ENCODE measurements at places on chromosomes 7 and 10. TPM values are rescaled to one million over a fixed set of nuclear protein-coding genes. Genes with fewer than 3 reads are reported as not detected.

GRCh38 chr7:116354546-116355423, 144.4 kb downstream of the TES start:
- peak; percentile 40 for ATAC-seq

GRCh38 chr10:34346516-34347100, 468.5 kb downstream of the PARD3 start:
- peak; percentile 59 for ATAC-seq

GRCh38 chr7:98369726-98370125, 31.2 kb downstream of the BAIAP2L1 start:
- no peak for ATAC-seq

GRCh38 chr7:11457419-11457818, 374.6 kb downstream of the THSD7A start:
- no peak for ATAC-seq

GRCh38 chr7:15292138-15292537, 269.7 kb downstream of the AGMO start:
- ATAC-seq = no peak

AEBP1 gene
- total RNA-seq = 33.3 TPM

RBP3 gene
- total RNA-seq = 0.05 TPM

- peak; percentile 72 for ATAC-seq
These were observed 7.5 kb upstream of the GPER1 start for GRCh38 chr7:1080252-1080920.

ZCWPW1 gene
- 4.6 TPM for total RNA-seq

- no peak for ATAC-seq
These were observed 80.1 kb downstream of the EMX2 start for GRCh38 chr10:117622471-117623184.

- no peak for ATAC-seq
These were observed 202.9 kb upstream of the PLXNA4 start for GRCh38 chr7:132779164-132779563.

DNA sequence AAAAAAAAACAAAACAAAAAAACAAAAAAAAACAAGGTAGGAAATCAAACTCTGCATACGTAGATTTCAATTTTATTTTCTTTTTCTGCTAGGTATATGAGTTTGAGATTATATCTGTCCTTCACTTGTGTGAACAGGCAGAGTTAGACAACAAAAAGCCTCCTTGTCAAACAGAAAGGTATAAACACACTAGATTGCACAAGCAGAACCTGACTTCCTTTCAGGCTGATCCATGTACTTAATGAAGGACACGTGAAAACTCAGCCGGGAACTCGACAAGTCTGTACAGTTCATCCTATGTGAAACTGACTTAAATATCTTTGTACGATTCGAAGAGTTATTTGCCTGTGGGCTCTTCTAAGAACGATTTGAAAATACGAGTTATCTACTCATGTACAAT, 254.1 kb downstream of the ARL4A start:
- ATAC-seq = no peak

PLEKHS1 gene
- total RNA-seq = 0.25 TPM

DNA sequence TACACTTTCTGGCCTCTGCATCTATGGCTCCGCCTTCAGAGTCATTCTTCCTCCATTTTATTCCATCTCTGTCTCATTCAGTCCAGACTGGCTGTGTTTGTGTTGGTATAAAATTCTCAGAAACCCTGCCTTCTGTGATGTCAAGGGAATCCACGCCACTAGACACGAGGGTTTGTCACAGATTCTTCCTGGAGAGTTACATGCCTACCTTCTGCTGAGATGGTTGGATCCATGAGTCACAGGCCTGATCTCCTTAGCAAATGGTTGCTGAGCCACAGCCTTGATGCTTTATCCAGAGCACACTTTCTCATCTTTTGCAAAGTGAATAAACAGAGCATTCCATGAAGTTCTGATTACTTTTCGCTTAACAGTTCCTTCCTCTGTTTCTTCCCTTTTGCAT, 35.9 kb upstream of the TSPAN33 start:
- ATAC-seq = no peak

GRCh38 chr10:99084161-99084560, 151.5 kb downstream of the HPSE2 start:
- no peak for ATAC-seq

DNA sequence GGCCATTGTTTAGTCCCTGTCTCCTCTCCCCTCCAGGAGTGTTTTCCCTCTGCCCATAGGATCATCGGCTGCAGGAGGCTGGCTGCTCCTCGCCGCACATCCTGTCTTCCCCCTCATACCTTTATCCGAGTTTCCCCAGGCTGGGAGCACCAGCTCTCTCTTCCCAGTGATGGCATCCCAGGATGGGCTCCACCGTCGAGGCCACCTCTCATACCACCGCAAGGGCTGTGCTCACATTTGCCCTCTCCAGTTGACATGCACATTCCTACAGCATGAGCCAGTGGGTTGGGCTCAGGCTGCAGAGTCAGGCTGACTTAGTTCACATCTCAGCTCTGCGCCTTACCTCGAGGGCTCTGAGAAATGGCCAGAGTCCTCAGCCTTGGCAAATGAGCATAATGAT, 12.1 kb downstream of the HKDC1 start:
- ATAC-seq = peak; percentile 100

DNA sequence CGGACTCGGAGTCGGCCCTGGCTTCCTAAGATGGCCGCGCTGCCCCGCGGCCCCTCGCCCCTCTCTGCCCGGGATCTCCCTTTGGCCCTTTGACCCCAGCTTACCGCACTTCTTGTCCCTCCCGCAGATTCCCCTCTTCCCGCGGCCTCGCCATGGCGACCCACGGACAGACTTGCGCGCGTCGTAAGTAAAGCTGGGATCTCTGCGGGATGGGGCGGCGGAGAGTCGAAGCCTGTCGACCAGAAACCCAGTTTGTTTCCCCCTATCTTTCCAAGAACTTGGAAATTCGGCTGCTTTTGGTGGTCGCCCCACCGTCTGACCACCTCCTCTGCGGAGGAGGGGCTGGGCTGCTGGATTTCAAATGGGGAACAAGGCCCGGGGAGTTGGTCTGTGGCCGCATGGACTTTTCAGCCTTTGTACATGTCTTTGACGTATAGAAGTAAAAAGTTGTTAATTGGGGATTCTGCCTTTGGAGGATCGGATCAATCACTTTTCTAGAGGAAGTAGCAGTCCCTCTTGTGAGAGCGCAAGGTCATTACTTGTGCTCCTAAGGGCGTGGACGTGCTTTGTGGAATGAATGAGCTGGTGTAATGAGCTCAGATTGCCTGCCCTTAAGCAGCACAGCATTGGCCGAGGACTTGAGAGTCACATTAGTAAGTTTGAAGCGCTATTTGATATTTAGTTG, 553 bp downstream of the VDAC2 start:
- no peak for ATAC-seq

DNA sequence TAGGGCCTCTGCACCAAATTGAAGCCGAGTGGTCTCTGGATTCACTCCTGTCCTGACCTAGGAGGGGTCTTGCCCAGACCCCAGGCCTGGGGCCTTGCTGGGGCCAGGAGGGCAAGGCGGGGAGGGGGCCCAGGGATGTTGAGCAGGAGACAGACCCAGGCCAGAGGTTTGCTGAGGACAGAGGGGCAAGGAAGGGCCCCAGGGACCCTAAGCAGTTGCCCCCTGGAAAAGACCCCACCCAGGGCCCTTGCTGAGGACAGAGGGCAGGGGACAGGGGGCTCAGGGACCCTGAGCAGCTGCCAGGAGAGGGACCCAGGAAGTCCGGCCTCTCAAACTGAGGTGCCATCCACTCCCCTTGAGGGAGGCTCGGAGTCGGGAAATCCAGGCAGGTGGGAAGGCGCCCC, 32.7 kb downstream of the FOXL3 start:
- ATAC-seq = no peak

GRCh38 chr7:80124526-80125264, 9.9 kb upstream of the GNAI1 start:
- ATAC-seq = no peak

GRCh38 chr7:47576031-47576865, 5.7 kb downstream of the TNS3 start:
- no peak for ATAC-seq

NYAP1 gene
- 0.81 TPM for total RNA-seq

GRCh38 chr10:130763491-130763890, 548.0 kb downstream of the TCERG1L start:
- ATAC-seq = no peak

DNA sequence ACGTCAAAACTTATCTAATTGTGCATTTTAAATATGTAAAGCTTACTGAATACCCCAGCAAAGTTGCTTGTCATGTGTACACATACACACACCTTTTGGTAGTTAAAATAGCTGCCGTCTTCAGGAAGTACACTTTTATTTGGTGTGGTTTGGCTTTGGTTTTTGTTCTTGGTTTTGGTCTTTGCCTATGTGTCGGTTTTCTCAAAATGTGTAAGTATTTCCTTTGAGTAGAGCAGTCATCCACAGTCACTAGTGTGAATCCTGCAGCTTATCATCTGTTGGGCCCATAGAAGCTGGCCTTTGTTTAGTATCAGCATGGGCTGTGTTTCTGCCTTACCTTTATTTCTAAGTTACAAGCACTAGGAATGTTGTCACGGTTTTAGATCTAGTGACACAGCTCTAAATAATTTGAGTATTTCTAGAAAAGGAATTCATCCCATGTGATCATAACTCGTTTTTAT, 35.3 kb downstream of the NET1 start:
- no peak for ATAC-seq

HTRA1 gene
- total RNA-seq = 7.7 TPM

ZNF488 gene
- total RNA-seq = 0.16 TPM

GRCh38 chr10:97188261-97188711, 2.5 kb upstream of the SLIT1 start:
- ATAC-seq = no peak

DNA sequence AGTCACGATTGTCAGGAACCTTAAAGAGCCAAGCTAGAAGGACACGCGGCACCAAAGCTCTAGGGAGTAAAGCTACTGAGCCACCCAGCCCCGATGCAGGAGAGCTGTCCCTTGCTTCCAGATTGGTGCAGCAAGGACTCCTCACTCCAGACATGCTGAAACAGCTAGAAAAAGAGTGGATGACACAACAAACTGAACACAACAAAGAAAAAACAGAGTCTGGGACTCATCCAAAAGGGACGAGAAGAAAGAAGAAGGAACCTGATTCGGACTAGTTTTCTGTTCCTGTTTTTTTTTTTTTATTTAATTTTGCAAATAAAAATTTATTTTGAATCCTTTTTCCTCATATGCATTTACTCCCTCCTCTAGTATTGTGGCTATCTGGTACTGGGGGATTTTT, 11.4 kb upstream of the HKDC1 start:
- ATAC-seq = no peak

CALHM3 gene
- not detected for total RNA-seq

DPY19L1 gene
- total RNA-seq = 9.1 TPM

DNA sequence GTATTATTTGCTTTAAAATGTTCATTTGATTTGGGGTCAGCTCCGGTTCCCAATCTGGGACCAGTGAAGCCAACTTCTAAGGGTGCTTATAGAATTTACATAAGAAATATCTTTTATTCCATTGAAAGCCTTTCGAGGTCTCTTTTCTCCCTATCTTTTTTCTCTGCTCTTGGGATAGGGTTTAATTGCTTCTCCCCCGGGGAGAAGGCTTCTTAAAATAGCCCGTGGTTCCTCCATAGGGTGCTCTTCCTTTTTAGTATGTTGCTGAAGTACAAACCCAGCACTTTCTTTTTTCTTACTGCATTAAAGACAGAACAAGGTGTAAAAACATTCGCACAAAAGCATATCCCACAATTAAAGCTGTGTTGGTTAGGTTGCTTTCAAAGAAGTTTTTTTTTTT, 107.5 kb downstream of the POU6F2 start:
- no peak for ATAC-seq

- no peak for ATAC-seq
These were observed 995.4 kb upstream of the LRRN3 start for GRCh38 chr7:110095372-110096052.
